GM12878 (cell line): ENCODE measurements at places on chromosomes 11 and 22. TPM values are rescaled to one million over a fixed set of nuclear protein-coding genes. Genes with fewer than 3 reads are reported as not detected.

GRCh38 chr11:120174866-120175265 is 36.0 kb upstream of the OAF start:
- H3K27ac ChIP-seq: no peak overlapping the region
- H3K27me3 ChIP-seq: peaks cover 14% of the 10 kb centered on the region
- no peak overlapping the region for H3K4me3 ChIP-seq
- no peaks in the 10 kb centered on the region for H3K4me1 ChIP-seq

DNA sequence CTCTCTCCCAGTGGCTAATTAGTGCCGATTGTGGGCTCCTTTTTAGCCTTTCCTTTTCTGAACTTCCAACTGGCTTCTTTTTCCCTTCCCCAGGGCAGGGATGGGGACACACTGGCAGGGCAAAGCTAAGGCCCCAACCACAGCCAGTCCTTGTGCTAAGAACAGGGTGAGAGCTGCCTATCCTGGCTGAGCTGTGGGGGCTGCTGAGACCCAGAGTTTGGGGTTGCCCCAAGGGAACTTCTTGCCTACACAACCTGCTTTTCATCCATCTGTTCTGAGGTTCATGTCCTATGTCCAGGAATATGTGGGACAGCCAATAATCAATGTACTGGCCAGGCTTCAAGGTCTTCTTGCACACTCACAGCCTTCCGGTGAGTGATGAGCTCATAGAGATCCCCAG is 10.0 kb upstream of the TPBGL start:
- DNase-seq: no peak
- no peak overlapping the region for H3K4me3 ChIP-seq
- H3K27me3 ChIP-seq: no peaks in the 10 kb centered on the region; the same call in 1 of the 2 replicates
- no peak overlapping the region for H3K27ac ChIP-seq

- no peak overlapping the region for H3K27ac ChIP-seq
- no peak for DNase-seq
- peaks cover 4% of the 10 kb centered on the region for H3K36me3 ChIP-seq
- no peak overlapping the region for H3K4me3 ChIP-seq
- H3K27me3 ChIP-seq: no peaks in the 10 kb centered on the region
- H3K4me1 ChIP-seq: no peaks in the 10 kb centered on the region
Observed at GRCh38 chr11:68163691-68164090, 42.5 kb upstream of the CHKA start.

DNA sequence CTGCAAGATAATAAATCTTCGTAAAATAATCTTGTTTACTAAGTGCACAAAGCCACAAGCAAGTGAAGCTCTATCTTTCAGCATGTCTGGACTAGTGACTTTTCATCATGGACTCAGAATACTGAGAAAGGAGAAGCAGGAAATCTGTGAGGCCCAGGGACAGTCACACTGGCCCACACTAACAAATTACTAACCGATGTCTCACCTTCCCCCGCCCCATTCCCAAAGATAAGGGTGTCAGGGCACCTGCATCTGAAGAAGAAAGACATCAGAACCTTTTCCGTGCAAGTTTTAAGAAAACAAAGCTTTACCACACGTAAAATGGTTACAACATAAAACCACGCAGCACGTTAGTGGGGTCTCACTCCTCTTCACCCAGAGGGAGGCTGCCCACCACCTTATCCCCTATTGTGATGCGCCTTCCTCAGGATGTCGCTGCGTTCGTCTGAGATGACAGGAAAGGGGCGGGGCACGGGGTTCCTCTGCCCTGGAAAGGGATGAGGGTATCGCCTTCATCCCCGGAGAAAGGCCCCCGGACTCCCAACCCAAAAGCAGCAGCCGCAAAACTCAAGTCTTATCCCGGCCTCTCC is 616 bp downstream of the BTBD10 start:
- H3K27me3 ChIP-seq: no peaks in the 10 kb centered on the region
- no peaks in the 10 kb centered on the region for H3K4me1 ChIP-seq
- H3K27ac ChIP-seq: peak overlapping the region; percentile 88
- H3K36me3 ChIP-seq: no peaks in the 10 kb centered on the region

A4GALT gene
- 2.2 and 2.5 TPM in 2 replicates for polyA plus RNA-seq

HTR3B gene
- polyA plus RNA-seq: not detected in 2 replicates

CABP4 gene
- 0.15 TPM in 1 of 2 replicates, not detected in the other for polyA plus RNA-seq

DNA sequence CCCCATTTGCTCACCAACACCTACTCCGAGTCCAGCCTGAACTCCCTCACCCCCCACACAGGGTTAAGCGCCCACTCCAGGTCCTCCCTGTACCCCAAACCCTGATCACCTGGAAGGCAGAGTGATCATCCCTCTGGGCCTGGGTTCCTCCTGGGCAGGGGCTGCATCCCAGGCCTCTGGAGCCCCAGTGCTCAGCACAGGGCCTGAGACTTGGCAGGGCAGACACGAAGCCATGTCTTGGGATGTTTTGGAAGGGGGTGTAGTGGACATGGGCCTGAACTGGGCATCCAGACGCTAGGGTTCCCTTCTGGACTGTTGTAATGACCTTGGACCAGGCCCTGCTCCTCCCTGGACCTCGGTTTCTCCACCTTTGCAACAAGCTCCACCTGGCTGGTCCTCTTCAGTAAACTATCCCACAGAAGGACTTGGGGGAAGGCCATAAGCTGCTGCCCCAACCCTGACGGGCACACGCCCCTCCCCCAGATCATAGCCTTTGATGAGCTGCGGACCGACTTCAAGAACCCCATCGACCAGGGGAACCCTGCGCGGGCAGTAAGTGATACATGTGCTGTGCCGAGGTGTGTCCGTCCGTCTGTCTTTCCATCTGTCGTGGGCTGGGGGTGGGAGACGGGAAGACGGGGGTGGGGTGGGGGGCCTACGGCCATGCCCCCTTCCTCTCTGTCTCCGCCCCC is 3.9 kb downstream of the CNIH2 start:
- no peaks in the 10 kb centered on the region for H3K27me3 ChIP-seq
- no peak overlapping the region for H3K27ac ChIP-seq
- no peaks in the 10 kb centered on the region; the same call in 1 of the 2 replicates for H3K36me3 ChIP-seq
- no peak overlapping the region for H3K4me3 ChIP-seq

KRTAP5-7 gene
- not detected in 2 replicates for polyA plus RNA-seq

SCGB2A2 gene
- not detected in 2 replicates for polyA plus RNA-seq

- no peak overlapping the region for H3K27ac ChIP-seq
- H3K36me3 ChIP-seq: no peaks in the 10 kb centered on the region
- H3K4me3 ChIP-seq: peak overlapping the region; percentile 79
- DNase-seq: no peak
- peaks cover 10% of the 10 kb centered on the region for H3K27me3 ChIP-seq
Observed at GRCh38 chr11:57458410-57459163, 1.7 kb upstream of the RTN4RL2 start.

GRCh38 chr11:69721745-69722144 is 17.9 kb upstream of the FGF19 start:
- H3K4me1 ChIP-seq: no peaks in the 10 kb centered on the region
- H3K27me3 ChIP-seq: peaks cover 7% of the 10 kb centered on the region
- H3K36me3 ChIP-seq: no peaks in the 10 kb centered on the region
- no peak for DNase-seq

DNA sequence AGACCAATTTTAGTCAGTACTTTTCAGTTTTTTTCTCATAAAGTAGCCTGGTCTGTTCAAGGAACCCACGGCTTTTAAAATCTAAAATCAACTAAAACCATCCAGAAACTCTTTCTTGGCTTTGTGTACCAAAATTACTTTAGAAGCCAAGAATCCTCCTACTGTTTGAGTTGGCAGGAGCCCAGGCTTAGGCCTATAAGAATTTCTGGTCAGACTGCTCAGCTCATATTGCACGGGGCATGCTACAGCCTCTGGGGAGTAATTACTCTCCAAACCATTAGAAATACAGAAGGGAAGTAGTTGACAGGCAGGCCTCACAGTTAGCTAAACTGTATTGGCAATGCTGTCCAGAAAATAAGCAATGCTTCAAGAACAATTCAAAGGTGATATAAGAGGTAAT is 1862.9 kb upstream of the RAG2 start:
- H3K27me3 ChIP-seq: no peaks in the 10 kb centered on the region
- H3K4me1 ChIP-seq: no peaks in the 10 kb centered on the region
- H3K27ac ChIP-seq: no peak overlapping the region
- no peak overlapping the region for H3K4me3 ChIP-seq
- no peak for DNase-seq

OR52H1 gene
- not detected in 2 replicates for polyA plus RNA-seq

GRCh38 chr11:117837791-117838190 is 13.2 kb upstream of the FXYD2 start:
- no peak overlapping the region for H3K4me3 ChIP-seq
- H3K27ac ChIP-seq: no peak overlapping the region
- no peak for DNase-seq
- no peaks in the 10 kb centered on the region for H3K36me3 ChIP-seq
